ENCODE measurements at places on chromosomes 3 and 15.

- no peak for DNase-seq
Measured at GRCh38 chr3:150411976-150412375, 3.9 kb downstream of the TSC22D2 start.

DNA sequence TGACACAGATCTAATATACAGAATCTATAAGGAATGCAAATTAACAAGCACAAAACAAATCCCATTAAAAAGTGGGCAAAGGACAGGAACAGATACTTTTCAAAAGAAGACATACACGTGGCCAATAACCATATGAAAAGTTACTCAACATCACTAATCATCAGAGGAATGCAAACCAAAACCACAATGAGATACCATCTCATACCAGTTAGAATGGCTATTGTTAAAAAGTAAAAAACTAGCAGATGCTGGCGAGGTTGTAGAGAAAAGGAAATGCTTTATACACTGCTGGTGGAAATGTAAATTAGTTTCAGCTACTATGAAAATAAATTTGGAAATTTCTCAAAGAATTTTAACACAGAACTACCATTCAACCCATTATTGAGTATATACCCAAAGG is 50.7 kb downstream of the ADAMTS17 start:
- no peak for DNase-seq

DNA sequence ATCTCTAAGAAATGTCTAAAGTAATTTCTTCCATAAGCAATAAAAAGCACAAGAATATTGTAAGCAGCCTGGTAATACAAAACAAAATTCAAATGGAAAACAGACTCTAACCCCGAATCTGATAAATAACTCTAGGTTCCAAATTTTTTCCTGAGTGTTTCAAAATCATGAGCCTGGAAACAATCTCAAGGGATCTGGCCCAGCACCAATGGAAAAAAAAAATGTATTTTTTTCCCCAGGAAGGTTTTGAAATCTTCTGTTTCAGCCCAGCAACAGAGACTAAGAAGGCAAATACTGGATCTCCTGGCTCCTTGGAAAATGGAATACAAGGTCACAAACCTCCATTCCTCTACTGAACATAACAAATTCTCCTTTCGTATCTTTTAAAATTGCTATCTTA is 13.0 kb downstream of the TBC1D2B start:
- no peak for DNase-seq

GRCh38 chr15:100881573-100882336 is 2.1 kb downstream of the ALDH1A3 start:
- no peak for DNase-seq

- DNase-seq, result no peak
Measured at GRCh38 chr3:40240921-40241320, 68.6 kb upstream of the EIF1B start.

GRCh38 chr3:196412704-196413103 is 19.5 kb downstream of the UBXN7 start:
- DNase-seq, result no peak

All from activated T-cell treated with anti-CD3 and anti-CD28 coated beads, Interleukin-2, amount 50 U/mL, for 72 hours (primary cell).